Activated CD8-positive, alpha-beta T cell treated with anti-CD3 and anti-CD28 coated beads for 36 hours (primary cell): ENCODE measurements at places on chromosomes 7 and 10.

- no peak for DNase-seq
These were observed 53.7 kb downstream of the CCDC6 start for GRCh38 chr10:59852670-59853069.

GRCh38 chr10:34168439-34168838 is 646.7 kb downstream of the PARD3 start:
- DNase-seq = no peak

GRCh38 chr7:81777697-81778096 is 7.8 kb upstream of the HGF start:
- no peak for DNase-seq

DNA sequence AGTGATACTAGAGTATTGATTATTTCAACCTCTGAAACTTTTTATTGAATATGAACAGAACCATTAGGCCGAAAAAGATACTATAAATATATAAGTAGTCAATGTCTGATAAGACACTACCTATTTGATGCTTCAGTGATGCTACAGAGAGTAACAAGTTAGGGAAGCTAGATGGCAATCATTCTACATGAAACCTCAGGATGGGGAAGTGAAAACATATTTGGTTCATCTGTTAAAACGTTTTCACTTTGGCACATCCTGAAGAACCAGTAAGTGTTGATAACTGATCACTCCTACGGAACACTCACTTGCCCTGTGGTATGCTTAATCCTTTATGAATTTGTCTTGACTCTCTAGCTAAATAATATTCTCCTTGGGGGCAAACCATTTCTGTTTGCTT is 1064.9 kb downstream of the NXPH1 start:
- DNase-seq = no peak

DNA sequence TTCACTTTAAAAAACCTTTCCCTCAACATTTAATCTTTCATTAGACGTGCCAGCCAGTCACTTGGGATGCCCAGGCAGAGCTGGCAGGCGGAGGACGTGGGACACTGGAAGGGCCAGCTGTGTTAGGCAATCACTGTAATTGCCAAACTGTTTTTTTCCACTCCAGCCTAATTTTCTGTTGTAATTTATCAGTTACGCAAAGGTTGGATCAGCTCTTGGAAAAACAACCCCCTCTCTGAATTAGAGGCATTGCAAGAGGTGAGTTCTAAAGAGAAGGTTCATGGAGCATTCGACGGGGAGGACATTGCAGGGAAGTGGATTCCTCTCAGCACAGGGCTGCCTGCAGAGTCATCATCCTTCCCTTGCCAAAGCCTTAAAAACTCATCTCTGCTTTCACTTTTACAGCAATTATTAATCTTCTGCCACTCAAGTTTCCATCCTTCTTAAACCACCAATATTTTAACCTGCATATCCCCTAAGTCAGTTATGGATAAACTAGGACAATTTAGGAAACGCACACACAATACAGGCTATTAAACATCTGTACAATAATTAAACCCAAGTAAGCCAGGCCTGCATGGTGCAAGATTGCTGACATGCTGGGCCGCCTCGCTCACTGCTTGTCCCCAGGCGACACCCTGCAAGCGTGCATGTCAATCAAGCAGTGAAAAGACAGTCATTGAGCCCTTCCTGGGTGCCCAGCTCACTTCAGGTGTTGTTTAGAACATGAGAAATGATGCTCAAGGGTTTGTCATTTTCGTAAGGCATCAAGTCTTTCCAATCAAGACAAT is 272.3 kb upstream of the RNF32 start:
- no peak for DNase-seq

- no peak for DNase-seq
These were observed 913.3 kb upstream of the AUTS2 start for GRCh38 chr7:68684996-68685395.

DNA sequence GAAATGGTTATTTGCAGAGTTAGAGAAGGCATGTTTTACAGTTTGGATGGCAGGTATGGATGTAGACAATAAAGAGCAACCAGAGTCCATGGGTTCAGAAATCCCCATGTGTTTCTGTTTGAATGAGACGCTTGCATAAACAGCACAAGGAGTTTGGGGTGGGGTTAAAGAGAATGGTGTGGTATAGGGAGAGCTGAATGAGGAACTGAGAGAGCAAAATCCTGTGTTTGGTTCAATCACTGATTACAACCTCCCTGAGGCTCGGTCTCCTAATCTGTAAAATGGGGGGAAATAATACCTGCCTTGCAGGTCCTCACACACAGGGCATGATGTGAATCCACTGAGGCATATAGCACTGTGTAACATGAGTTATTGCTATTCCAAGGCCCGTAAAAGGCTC is 23.7 kb downstream of the CAV1 start:
- DNase-seq = no peak

GRCh38 chr10:119680650-119681081 is 29.5 kb downstream of the BAG3 start:
- DNase-seq = no peak

- no peak for DNase-seq
These were observed 19.4 kb upstream of the LRRN3 start for GRCh38 chr7:111071556-111071955.

DNA sequence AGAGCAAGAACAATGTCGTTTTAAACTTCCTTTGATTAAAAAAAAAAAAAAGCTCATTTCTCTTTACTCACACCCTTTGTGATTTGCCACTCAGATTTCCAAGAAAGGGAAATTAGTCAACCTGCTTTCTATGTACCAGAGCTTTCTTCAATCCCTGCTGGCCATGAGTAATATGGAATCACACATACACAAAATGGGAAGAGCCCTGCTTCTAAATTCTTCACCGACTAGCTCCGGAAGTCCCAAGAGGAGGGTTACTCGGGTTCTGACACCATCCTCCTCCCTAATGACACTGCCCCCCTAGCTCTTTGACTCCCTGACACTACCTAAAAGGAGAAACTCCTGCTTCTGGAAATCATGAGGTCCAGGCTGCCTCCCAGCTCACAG is 81.8 kb upstream of the SFMBT2 start:
- DNase-seq = no peak

GRCh38 chr10:62755662-62756653 is 48.6 kb upstream of the ADO start:
- DNase-seq = no peak

- no peak for DNase-seq
These were observed 24.4 kb downstream of the MRPS33 start for GRCh38 chr7:140990193-140990962.

DNA sequence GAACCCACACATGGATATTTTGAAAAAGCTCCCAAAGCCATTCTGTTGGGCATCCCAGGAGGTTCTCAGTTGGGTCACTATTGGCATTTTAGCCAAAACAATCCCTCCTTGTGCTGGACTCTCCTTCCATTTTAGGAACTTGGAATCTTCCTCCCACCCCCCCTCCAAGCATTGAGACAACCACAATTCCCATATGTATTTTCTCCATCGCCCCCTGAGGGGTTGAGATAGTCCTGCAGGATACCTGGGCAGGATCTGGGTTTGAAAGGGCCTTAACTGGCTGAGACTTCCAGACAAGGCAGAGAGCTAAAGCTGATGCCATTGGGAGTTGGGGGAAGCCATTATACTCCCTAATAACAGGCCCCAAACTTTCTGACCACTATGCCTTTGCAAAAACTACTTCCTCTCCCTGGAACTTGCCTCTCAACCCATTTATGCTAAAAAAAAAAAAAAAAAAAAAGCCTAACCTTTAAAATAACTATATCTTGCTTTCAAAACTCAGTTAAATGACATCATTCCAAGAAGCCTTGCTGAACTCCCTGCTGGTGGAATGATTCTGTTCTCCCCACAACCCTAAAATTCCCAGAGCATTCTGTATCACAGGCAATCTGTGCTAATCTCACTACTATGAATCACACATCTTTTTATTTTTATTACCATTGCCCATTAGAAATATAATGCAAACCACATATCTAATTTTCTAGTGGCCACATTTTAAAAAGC is 77.5 kb upstream of the PDE1C start:
- DNase-seq = no peak

GRCh38 chr7:30366606-30367005 is 82.2 kb downstream of the ZNRF2 start:
- no peak for DNase-seq
